ENCODE measurements at places on chromosomes 13 and 19.

DNA sequence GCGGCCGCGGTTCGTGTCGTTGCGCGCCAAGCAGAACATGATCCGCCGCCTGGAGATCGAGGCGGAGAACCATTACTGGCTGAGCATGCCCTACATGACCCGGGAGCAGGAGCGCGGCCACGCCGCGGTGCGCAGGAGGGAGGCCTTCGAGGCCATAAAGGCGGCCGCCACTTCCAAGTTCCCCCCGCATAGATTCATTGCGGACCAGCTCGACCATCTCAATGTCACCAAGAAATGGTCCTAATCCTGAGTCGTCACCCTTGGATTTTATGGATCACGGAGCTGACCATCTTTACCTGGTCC is 475 bp downstream of the MRPL57 start:
- no peak for DNase-seq

GRCh38 chr19:28388988-28389387 is 824.0 kb downstream of the UQCRFS1 start:
- DNase-seq: no peak

DNA sequence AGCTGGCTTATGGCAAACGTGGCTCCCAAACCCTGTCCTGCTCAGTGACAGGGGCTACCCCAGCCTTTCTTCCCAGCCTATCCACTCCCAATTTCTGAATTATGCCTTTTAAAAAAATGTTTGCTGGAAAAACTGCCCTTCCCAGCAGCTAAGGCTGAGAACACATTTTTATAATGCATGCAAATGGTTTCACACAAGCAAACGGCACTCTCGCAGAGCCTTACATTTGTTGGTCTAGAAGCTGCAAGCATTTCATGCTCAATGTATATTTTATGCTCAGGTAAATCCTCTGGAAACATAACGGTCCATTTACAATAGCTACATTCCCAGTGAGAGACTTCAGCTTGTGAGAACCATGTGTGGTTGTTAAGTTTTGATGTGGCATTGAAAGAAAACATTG is 61.4 kb downstream of the SLC7A1 start:
- no peak for DNase-seq

- DNase-seq: no peak
Observed at GRCh38 chr13:101739382-101740178, 287.1 kb downstream of the ITGBL1 start.
